Ammon's horn (tissue), 1 donor: ENCODE measurements at places on chromosomes 16 and 17.

- DNase-seq: no peak
These were observed 10.9 kb downstream of the HSPB9 start for GRCh38 chr17:42133461-42134041.

- no peak for DNase-seq
These were observed 152.6 kb downstream of the IRF8 start for GRCh38 chr16:86051368-86052114.

DNA sequence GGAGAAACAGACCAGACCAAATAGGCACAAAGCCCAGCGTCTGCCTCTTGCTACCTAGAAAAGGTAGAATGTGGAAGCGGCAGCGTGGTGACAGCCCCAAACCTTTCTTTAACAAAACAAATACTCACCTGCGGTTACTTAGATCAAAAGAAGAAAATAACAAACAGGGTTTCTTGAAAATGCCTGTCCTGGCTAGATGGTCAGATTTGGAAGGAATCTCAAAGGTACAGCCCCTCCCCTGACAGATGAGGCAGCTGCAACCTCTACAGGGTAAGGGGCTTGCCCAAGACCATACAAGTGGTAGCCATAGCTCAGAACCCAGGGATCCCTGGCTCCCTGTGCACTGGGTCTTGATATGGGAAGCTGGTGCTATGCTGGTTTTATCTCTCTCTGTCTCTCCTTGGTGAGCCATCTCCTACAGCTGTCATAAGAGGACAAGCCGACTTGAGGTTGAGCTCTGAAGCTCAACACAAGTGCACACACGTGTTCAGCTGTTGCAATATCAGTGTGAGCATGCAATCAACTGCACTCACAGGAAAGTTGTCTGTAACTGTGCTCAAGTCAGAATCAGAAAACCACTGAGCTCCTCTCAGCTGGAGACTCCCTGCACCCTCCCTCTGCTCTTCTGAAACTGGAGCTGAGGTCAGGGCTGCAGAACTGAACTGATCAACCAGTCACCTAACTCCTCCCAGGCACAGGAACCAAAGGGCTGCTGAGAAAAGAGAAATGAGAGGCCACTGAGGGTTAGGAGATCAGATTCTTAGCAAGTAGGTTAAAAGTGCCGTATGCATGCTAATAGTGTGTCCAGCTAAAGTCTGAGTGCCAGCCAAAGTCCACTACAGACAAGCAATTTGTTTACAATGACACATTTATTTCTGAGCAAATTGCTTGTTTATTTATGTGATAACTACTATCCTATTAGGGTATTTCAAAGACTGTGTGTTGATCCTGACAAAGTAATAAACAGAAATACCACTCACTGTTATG is 6.1 kb upstream of the RNF157 start:
- no peak for DNase-seq

GRCh38 chr17:77419095-77419494 is 278.3 kb downstream of the SEC14L1 start:
- DNase-seq: no peak

DNA sequence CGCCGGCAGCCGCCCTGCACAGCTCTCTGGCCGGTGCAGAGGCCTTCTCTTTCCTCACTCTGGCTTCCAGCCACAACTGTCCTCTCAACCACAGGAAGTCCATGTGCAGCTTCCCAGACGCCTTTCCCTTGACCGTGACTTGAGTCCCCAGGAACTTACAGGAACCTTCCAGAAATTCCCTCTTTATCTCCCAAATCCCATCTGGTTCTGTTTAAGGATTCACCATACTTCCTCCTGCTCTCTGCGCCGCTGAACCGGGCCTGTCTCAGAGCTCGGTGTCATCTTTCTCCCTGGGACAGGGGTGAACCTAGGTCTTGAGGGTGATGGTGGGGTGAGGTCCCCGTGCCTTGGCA is 65.2 kb upstream of the ZNF469 start:
- no peak for DNase-seq
